NCI-H1092 treated with DMSO at 0.1 percent for 48 hours (cell line): ENCODE measurements at places on chromosomes 2 and 18.

- no peak for DNase-seq
These were observed 545.0 kb downstream of the SOX11 start for GRCh38 chr2:6237039-6237660.

- no peak for DNase-seq
These were observed 41.7 kb downstream of the MYOM1 start for GRCh38 chr18:3177902-3178687.

DNA sequence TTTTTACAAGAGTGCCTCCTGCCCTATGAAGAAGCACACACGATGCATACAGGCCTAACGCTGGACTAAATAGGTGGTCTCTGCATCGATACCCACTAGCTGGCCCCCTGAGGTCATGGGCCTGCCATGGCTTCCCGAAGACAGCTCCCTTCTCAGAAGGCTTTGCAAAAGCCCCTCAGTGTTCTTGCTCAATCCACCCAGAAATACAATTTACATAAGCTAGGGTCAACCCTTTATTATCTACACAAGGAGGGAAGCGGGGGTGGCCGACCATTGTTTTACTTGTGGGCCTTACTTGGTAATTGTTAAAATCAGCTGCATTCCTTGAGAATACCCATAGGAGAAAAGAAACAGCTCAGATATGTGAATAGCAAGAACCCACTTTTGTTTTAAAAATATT is 28.5 kb downstream of the UXS1 start:
- no peak for DNase-seq

GRCh38 chr2:155498106-155498505 is 799.6 kb downstream of the KCNJ3 start:
- no peak for DNase-seq

DNA sequence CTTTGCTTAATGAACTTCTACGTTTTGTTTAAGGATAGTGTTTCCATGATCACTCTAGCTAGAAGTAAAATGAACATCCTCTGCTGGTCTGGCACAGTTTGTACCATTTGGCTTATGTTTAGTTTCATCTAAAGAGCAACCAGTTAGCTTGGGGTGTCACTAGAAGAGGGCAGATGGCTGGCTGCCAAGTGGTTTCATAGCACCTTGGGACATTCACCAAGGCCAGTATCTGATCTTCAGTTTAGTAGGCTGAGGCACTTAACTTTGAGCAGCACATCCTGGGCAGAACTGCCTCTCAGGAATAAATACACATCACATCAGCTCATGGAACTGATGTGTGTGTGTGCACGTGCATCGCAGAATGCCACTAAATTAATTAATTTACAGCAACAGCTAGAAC is 68.4 kb downstream of the NXPH2 start:
- no peak for DNase-seq

- peak; percentile 52 for DNase-seq
These were observed 432.4 kb upstream of the MYT1L start for GRCh38 chr2:2763351-2764000.

GRCh38 chr2:42421601-42422239 is 60.7 kb upstream of the COX7A2L start:
- no peak for DNase-seq

- no peak for DNase-seq
These were observed 55.1 kb upstream of the RIT2 start for GRCh38 chr18:43170586-43170985.

DNA sequence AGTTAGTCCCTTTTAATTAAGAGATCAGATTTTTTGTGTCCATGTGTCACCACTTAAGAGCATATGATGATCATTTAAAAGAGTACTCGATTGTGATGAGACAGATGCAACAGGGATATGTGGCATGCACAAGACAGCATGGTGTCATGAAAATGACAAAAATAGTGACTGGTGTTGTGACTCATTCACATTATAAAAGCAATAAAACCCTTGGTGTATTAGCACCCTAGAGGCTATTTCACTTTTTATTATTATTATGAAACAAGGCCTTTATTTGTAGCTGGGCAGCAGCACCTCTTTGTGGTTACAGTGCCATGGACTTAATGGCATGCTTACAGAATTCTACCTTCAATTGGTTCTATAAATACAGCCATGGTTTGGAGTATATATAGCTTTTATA is 1296.0 kb upstream of the ZEB2 start:
- DNase-seq: no peak

DNA sequence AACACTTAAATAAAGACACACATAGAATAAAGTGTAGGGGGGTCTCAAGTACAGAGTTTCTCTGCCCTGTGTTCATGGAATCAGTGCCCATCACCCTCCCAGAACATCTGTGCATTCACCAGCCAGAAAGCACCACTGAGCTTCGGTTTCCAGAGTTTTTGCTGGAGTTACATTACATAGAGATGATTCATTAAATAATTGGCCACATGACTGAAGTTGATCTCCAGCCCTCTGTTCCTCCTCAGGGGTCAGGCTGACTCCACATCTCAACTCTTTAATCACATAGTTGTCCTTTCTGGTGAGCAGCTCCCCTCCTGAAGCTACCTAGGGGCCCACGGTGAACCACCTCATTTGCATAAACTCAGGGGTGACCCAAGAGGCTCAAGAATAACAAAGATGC is 129.8 kb downstream of the METTL4 start:
- no peak for DNase-seq

- DNase-seq: no peak
These were observed 16.2 kb upstream of the DGKD start for GRCh38 chr2:233338046-233338445.

GRCh38 chr2:66899109-66899508 is 464.2 kb downstream of the MEIS1 start:
- no peak for DNase-seq

DNA sequence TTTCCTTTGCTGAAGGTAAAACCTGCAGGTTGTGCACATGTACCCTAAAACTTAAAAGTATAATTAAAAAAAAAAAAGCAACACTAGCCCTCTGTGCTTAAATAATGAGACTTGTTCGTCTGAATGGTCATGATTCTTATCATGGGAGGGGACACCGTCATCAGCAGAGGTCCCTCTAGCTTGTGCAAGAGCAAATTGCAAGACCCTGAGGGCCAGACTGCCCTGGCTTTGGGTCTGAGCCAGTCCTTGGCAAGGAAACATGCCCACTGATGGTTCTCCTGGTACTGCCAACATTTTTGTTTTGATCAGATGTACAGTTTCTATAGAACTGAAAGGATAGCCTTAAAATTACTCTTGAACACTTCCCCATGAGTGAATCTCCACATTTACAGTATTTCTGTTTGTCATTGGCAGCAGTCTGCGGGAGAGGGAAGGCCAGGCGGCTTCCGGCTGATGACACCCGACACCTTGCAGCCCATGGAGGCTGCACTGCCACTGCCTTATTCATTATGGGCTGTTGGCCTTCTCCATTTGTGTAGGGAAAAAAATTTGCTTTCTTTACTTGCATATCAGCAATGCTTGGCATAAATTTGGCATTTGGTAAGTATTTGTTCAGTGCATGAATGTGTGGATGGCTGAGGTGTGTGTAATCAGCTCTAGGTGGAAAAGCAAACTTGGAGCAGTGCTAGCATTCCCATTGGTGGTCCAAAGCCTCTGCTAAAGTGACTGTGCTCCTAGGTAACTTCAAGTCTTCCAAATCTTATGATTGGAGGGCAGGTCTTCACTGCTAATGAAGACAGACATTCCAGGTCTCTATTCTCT is 161.6 kb upstream of the ALKAL2 start:
- DNase-seq: peak; percentile 23

DNA sequence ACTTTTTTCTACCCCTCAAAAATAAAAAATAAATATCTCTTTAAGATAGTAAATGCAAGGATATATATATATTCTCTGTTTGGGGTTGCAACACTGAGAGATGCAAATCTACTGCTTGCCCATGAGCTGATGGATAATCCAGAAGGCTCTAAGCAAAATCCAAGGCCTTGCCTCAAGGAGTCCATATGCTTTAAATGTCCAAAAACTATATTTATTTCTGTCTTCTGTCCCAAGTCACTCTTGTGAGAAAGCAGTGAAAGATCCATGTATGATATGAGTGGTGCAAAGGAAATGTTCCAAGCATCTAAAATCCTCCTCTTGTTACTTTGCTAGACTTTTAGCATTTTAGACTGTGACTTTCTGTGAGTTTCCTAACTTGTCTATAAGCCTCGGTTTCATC is 92.9 kb upstream of the RNF152 start:
- no peak for DNase-seq

DNA sequence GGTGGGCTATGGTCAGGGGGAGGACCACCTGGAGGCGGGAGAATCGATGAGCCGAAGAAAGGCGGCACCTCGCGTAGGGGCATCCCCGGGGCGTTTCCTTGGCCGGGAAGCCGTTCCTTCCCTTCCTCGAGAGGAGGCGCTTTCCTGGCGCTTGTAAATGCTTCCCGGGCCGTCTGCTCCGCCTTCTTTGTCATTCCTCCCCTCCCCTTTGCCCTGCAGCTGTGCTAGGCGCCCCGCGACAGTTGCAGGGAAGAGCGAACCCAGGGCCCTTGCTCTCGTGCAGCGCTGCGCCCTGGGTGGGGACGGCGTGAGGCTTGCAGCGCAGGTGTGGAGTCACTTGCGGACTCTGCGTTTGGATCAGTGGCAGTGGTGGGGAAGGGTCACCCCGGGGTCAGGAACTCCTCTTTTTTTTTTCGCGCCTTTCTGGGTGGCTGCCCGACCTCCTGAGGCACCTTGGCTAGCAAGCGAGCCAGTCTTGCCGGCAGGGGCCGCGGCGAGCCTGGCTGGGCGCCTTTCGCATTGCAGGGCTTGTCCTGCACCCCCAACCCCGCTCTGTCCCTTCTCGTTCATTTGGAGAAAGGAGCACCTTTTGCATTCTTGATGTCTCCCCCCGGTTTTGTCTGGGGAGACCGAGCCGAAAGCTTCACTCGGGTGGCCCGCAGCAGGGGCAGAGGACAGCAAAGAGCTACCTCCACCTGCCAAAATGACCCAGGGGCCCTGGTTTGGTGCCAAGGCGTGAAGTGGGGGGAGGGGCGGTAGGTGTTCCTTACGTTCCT is 858 bp downstream of the KCNS3 start:
- peak; percentile 3 for DNase-seq

DNA sequence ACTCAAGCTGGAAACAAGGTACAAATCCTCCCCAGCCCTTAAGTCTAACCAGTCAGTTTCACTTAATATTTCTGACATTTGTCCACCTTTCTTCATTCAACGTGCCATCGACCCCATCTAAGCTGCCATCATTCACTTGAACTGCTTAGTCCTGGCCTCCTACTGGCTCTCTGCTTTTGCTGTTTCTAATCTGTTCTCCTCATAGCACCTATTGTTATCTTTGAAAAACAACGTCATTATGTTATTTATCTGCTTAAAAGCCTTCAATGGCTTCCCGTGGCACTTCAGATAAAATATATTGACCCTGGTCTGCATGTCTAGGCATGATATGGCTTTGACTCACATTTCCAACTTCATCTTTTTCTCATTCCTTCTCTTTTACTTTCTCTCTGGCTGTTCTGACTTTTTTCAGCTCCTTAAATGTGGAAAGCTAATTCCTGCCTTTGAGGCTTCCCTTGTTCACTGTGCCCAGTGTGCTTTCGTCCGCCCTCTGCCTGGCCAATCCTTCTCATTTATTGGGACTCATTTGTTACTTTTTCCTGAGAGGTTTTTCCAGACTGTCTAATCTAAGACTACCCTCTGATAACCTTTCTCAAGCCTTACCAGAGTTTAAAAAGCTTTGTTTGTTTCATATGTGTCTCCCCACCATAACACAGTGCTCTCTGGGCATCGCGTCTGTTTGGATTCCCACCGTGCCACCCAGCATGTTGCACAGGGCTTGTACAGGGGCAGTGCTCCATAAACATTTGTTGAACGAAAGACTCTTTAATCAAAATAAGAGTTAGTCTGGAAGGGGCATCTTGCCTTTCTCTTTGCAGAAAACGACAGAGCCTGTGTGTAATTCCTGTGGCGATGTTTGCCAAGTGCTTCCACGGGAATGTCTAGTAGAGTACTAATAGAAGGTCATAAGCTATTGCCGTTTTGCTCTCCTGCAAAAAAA is 183.9 kb downstream of the FMNL2 start:
- no peak for DNase-seq
